ENCODE measurements at places on chromosomes 7 and 10.

DNA sequence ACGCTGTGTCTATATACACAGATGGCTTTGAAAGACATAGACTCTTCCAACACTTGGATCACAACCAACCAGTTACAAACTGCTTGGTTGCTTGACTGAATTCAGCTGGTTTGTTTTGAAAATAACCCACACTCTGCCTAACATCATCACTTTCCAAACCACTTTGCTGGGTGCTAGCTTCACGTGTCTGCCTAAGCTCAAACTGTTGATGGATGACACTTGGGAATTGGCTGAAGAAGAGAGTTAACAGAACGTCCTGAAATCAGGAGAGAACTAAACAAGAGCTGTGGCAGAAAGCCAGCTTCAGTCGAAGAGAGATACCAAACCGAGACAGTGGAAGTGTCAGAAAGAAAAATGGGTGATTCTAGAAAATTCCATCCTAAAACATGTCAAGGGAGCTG, 420.8 kb upstream of the AUTS2 start:
- no peak for DNase-seq

- no peak for DNase-seq
These were observed 27.9 kb upstream of the ZEB1 start for GRCh38 chr10:31291123-31291522.

DNA sequence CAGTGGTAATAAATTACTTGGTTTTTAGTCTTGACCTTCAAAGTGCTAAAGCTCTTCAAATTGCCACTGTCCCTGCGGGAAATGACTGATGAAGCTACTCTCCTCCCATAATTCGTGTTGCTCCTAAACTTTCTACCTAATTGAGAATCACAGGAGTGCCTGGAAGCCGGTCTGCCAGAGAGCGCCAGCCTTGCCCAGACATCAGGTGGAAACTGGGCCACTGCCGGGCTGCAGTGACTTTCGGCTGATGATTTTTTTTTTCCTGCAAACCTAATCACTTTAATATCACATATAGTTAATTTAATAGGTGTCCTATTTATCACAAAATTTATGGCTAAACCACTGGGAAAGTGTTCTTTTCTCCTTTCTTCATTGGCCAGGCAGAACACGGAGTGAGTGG, 59.6 kb upstream of the UBE3C start:
- no peak for DNase-seq

- no peak for DNase-seq
These were observed 87.9 kb upstream of the GTF2I start for GRCh38 chr7:74569501-74570075.

GRCh38 chr10:124417895-124418725, 613 bp downstream of the OAT start:
- DNase-seq, result peak; percentile 54

DNA sequence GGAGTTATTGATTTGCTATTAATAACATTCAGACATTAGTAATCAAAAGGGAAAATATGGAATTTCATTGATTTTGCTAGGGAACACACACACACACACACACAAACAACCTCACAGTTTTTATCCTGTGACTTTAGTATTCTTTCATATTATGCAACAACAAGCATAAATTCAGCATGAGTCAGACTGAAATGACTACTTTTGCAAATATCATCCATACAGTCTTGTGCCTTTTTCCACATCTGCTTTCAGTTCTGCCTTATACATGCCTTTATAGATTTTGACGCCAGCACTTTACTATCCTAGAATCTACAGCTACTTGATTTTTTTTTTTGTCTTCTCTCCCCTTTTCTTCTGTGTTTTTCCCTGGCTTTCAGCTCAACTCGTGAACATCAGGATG, 975.8 kb upstream of the LRRTM3 start:
- DNase-seq, result no peak

DNA sequence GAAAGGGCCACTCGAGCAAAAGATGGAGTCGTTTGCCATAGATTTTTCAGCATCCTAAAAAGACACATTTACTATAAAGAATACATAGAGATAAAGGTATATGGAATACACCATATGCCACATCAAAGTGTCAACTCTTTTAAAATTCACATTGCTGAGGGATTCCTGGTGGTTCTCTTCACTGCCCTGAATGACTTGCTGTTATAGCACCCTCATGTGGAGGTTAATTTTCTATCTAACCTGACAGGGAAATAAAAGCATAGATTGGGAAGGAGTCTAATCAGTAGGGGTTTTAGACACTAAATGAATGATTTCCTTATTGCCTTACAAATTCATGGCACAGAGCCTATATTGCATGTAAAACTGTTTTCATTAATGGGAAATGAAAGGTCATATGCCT, 25.9 kb downstream of the DNAH11 start:
- DNase-seq, result peak; percentile 21

DNA sequence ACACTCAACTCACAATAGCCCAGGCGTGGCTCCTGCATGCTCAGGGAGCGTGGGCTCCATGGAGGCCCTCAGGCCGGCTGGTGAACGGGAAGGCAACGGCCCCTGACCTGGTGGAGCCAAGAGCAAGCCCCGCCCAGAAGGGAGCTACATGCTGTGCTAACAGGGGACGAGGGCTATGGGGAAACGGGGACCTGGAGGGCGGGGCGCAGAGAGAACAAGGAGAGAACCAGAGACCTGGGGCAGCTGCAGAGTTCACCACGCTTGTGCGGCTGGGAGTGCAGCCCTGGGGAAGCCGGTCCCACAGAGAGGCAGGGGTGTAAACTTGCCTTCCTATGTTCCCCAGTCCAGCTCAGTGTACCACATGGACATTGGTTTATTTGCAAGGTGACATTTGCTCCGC, 69.2 kb upstream of the PPP2R2D start:
- DNase-seq, result no peak

GRCh38 chr10:116722736-116723427, 19.5 kb downstream of the HSPA12A start:
- DNase-seq, result no peak

- no peak for DNase-seq
These were observed 214.2 kb downstream of the WDR11 start for GRCh38 chr10:121065330-121065729.

GRCh38 chr10:13917791-13918190, 331.0 kb downstream of the PRPF18 start:
- no peak for DNase-seq

GRCh38 chr7:39027491-39027890, 49.8 kb downstream of the POU6F2 start:
- no peak for DNase-seq

DNA sequence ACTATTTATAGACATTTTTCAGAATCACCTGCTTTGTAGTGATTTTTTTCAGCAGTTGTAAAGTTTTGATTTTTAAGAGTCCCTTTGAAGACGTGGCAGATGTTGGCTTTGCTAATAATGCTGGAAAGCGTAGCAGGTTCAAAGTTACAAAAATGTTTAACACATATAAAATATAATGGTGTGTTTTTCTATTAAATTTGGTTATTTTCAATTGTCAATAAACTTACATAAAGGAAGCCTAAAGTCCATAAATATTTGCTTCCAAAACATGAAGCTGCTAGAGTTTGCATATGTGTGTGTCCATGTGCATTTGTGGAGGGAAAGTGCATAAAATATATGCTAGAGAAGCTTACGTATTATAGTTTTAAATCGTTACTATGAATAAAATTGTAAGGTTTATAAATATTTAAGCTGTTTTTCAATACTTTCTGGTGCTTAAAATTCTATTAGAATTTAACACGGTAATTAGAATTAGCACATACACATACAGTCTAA, 3.7 kb downstream of the MEOX2 start:
- DNase-seq, result no peak

- DNase-seq, result no peak
These were observed 221.5 kb upstream of the CELF2 start for GRCh38 chr10:10796061-10796773.

GRCh38 chr10:110144507-110144906, 62.9 kb upstream of the MXI1 start:
- DNase-seq, result no peak

DNA sequence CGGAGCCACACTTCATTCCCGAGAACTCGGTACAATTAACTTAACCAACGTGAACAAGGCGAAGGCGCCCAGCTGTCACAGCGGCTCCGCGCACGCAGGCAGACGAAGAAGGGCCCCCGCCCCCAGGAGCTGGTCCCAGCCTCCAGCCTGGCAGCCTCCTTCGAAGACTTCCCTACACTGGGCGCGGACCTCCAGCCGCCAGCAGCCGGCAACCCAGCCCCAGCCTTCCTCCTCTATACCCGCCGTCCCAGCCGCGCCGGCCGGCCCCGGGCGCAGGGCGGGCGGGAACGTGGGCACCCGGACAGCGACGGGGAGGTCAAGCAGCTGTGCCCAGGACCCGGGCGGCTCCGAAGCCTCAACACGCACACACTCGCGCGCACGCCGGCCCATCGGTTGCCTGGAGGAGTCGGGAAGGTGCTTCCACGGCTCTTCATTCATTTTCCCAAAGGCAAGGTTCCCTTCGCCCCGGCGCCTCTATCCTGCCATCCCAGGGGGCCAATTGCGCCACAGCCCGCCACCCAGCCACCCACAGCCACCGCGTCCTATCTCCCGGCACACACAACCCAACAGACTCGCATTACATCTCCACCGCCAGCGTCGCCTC, 1.6 kb downstream of the CHST15 start:
- DNase-seq, result no peak

- DNase-seq, result no peak
These were observed 38.0 kb downstream of the FAM149B1 start for GRCh38 chr10:73205890-73206289.

- no peak for DNase-seq
These were observed 3.6 kb downstream of the BAZ1B start for GRCh38 chr7:73518470-73518869.

GRCh38 chr10:54745436-54745835, 55.6 kb downstream of the PCDH15 start:
- DNase-seq, result no peak

DNA sequence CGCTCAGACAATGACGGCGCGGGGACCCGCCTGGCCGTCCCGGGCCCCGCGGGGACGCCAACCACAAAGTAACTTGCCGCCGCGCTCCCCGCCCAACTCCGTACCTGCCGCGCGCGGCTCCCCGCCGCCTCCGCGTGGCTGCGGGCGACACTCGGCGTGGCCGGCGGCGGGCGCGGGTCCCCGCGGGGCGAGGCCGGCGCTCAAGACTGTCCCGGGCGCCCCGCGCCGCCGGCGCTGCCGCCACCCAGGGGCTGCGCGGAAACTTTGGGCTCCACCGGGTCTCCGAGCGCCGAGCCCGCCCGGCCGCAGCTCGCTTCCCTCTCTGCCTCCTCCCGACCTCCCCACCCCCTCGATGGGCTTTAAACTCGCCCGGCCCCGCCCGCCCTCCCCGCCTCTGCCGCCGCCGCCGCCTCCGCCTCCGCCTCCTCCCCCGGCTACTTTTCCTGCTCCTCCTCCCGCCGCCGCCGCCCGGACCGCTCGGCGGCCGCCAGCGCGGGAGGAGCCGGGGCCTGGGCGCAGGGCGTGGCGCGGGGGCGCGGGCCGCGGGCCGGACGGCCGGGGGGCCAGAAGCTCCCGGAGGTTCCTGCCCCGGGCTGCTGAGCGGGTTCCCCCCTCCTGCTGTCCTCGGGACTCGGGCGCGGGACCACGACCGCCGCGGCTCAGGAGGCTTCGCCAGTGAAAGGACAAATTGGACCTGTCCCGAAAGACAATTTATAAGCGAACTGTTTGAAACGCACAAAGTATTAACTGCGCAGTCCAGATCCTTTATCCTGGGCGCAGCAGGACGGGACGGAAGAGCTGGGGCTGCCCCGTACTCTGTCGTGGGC, 10.6 kb upstream of the GRB10 start:
- DNase-seq, result peak; percentile 47

Measured in HCEC 1CT (cell line).